ENCODE measurements at places on chromosomes 3 and 15.
A peak's percentile ranks its signal among the peaks of the same experiment; 100 is the strongest.

GRCh38 chr3:66033241-66034138 lies 5.2 kb downstream of the MAGI1 start:
- DNase-seq: no peak

GRCh38 chr15:80309769-80310384 lies 57.9 kb upstream of the CTXND1 start:
- no peak for DNase-seq

GRCh38 chr3:79872483-79872882 lies 104.7 kb upstream of the ROBO1 start:
- DNase-seq: peak; percentile 55

- no peak for DNase-seq
Observed at GRCh38 chr3:194255252-194256039, 95.7 kb downstream of the CPN2 start.

GRCh38 chr15:78242128-78242527 lies 7.8 kb upstream of the ACSBG1 start:
- DNase-seq: no peak

DNA sequence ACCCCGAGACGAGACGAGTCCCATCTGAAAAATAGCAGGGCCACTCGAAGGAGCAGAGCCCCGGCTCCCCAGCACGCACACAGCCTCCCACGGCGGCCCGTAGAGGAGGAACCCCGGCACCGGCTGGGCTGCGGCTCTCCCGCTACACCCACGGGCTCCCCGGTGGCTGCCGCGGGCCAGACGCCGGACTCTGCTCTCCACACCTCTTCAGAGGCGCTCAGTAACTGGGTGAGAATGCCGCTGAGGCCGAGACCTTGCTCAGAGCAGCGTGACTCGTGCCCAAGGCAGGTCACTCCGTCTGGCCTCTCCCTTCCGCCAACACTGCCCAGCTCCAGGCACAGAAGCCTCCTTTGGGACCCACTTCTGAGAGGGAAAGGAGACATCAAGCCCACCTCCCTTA lies 34.4 kb downstream of the TNK2 start:
- no peak for DNase-seq

DNA sequence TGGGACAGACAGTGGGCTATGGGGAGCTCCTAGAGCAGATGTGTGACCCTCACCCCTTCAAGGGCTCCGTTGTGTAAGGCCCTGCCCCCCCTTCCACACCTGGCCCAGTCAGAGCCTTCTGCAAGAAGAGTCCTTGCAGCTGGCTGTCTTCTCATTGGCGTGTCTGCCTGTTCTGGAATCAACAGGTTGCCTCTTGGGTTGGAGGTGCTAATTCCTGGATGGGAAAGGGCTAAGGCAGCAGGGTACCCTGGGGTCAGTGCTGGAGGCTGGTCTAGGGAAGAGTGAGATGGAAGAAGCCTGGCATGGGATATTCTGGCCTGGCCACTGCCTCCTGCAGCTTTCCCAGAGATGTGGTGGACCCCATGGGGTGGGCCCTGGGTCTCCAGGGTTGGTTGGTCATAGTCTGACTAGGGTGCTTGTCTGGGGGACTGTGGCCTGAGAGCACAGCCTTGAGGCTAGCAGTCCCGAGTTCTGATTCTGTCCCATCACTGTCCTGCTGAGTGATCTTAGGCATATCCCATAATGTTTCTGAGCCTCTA lies 5.1 kb downstream of the TEX264 start:
- DNase-seq: no peak

DNA sequence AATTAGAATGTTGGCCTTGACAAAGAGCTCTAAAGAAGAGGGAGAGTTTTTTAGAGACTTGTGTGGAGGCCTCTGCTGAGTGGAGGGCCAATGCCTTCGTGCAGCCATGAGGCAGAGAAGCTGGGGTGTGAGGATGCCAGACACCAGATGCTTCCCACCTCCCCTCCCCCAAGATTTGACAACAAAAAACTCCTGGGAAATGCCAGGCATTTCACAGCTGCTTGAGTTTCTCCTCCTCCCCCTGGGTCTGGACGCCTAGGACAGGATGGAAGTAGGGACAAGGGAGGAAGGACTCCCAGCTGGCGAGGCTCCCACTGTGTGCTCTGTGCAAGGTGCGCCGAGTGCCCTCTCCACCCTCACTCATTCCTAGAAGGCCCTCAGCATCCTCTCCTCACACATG lies 20.1 kb downstream of the TGM4 start:
- no peak for DNase-seq

DNA sequence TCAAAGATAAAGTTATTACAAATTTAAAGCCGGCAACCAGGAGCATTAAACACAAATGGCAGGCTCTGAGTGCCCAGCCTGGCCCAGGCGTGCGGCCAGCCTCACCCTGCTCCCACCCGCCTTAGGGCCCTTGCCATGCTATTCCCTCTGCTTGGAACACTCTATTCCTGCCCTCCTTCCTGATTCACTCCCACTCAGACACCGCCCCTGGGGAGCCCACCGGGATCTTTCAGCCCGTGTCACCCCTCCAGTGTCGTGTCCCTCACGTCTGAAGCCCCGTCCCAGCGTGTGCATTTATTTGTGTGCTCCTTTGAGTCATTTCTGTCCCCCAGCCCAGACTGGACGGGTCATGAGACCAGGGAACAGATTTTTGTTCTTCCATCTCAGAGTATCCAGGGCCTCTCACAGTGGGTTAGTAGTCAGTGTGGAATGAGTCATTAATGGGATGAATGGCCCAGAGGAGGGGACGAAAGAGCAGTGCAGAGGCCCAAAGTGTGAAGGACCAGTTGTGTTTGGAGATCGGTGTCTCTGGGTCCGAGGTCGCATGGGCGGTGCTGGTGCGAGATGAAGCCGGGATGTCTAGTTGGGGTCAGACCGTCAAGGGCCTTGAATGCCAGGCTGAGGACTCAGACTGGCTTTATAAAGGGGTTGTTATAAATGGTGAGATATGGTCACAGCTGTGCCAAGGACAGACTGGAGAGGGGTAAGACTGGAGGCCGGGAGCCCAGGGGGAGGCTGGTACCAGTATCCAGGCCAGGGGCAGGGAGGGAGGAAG lies 58.9 kb upstream of the SLC6A6 start:
- DNase-seq: no peak

DNA sequence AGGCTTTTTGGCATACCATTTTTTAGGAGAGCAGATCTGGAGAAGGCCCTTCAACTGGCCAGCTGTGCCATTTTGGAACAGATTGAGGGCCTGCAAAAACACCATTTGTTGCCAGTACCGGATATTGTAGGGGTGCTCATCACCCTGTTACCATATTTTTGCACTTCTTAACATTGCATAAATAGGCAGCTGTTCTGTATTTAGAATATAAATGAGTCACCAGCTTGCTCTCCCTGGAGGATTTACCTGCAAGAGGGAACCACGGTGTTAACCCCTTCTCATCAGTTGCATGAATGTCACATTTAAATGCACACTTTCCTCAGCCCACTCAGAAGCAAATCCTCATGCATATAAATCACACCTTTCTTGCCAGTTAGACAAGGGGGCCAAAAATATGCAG lies 435.6 kb downstream of the ROBO2 start:
- DNase-seq: no peak

- no peak for DNase-seq
Observed at GRCh38 chr3:10917176-10917575, 75.4 kb upstream of the SLC6A1 start.

DNA sequence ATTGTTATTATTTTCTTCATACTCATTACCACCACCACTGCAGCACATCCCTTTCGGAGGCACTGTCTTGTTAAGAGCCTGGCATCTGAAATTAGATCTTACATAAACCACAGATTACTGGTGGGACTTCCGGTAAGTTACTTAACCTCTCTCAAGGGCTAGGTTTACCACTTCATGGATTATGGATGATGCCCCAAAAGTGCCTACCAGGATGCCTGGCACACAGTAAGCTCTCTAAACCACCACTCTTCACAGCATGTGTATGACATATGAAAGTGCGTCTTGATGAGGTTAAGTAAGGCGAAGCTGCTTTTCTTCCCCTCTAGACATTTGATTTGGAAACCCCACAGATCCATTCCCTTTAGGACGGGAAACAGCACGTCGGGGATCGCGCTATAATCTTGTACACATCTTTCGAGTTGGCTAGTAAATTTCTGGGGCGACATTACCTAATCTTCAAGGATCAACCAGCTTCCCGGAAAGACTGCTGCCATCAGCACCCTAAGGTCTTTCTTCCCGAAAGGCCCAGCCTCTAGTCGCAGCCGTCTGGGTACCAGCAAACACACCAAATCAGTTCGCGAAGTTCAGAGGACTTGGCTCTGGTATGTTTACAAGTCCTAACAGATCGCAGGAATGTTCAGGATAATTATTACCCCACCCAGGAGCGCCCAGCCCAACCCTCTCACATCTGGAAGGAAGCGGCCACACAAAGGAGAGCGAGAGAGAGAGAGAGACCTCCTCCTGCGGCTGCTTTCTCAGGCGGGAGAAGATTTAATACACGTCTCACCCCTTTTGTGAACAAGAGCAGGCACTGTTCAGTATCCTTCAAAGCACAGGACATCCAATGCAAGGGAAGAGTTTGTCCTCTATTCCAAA lies 155.1 kb upstream of the FRMD4B start:
- no peak for DNase-seq

GRCh38 chr3:124520970-124521369 lies 209.3 kb upstream of the UMPS start:
- no peak for DNase-seq

DNA sequence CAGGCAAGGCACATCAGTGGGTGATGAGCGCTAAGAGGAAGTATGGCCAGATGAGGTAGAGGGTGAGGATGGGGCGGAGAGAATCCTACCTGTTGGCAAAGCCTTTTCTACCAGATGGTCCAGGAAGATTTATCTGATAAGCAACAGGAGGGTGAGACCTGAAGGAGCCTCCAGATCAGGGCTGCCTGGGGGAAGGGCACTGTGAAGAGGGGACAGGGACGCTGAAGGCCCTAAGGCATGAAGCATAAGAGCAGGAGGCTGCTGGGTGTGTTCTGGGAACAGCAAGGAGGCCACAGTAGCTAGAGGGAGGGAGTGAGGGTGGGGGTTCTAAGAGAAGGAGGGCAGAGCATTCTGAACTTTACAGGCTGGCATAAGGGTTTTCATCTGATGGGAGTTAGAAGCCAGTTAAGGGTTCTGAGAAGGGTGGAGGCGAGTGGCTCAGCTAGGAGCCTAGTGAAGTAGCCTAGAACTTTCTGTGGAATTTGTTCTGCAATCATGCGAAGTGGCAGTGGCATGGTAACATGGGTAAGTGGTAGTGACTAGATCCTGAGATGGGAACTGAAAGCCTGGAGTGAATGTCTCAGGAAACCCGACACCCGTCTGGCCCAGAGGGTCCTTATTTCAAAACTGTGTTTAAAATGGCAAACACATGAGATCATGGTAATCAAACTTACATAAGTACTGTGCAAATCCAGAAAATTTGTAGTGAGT lies 29.9 kb downstream of the CGNL1 start:
- DNase-seq: no peak

GRCh38 chr3:187377842-187378241 lies 9.7 kb downstream of the RTP4 start:
- no peak for DNase-seq

DNA sequence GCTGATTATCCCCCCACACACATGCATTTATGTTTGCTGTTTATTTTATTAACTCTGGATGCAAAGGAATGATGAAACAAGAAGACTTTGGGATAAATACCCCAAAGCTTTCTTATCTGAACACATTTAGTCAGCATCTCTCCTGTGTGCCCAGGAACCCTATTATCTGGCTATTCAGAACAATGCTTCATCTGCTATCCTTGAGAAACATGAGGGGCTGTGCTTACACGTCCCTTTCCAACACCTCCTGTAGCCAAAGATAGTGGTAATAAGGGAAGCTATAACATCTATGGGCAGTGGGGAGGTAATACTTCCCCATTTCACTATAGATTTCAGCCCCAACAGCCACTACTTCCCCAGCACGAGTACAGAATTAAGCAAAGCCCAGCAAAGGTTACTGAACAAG lies 94.7 kb downstream of the SSR3 start:
- no peak for DNase-seq

GRCh38 chr3:112093180-112093522 lies 7.0 kb downstream of the C3orf52 start:
- DNase-seq: no peak

DNA sequence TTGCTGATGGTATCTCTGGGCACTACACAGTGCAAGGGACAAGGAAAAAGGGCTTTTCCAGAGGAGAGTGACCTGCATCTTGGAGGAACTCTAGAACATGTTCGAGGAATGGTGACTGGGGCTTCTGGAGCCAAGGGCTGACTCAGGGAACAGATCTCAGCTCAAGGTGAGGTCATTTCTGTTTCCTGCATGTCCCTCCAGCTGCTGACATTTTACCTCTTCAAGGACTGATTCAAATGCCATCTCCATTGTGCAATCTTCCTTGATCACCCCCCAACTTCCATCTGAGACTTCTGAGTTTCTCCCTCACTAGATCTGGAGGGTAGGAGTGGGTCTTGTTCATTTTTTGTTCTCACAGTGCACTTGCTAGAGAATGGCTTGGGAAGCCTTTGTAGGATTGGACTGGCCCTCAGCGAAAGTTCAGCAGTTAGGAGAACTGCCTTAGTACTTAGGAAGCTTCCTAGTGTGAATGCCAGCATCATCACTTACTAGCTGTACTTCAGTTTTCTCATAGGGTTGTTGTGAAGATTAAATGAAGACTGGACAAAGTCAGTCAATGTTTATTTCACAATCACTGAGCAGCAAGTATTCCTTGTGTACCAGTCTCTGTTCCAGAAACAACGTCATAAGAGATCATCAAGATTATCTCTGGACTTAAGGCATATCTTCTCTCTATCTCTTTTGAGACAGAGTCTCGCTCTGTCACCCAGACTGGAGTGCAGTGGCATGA lies 2.6 kb upstream of the IDH3A start:
- DNase-seq: no peak

DNA sequence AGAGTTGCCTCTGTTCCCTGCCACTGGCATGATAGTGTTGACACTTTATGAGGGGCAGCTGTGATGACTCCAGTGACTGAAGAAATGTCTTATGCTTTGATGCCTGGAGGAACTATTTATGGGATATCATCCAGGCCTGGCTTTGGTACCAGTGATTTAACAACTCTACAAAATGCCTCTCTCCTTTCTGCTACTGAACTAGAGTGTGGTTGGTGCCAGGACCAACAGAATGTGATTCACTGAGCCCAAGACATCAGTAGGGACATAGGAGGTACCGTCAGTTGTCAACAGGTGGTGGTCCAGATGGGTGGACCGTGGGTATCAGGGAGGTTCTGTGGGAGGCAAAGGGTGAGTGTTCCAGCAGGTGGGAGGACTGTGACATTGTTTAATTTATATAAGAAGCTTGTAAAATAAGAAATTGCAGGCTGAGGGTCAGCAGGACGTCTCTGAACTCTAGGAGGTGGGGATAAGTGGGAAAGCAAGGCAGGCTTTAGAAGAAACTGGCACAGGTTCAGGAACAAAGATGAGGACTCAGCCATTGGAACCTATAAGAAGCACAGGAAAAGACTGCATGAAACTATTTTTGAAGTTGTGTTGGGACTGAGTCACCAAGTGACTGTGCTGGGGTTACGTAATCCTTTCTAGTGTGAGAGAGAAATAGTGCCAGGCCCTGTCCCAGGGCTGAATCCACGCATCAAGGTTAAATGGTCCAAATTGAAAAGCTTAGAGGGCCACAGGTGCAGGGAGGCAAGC lies 28.5 kb upstream of the SLC7A14 start:
- DNase-seq: peak; percentile 80

- no peak for DNase-seq
Observed at GRCh38 chr15:62085740-62086139, 19.0 kb downstream of the C2CD4A start.

All from skeletal muscle cell (primary cell).